ENCODE measurements at places on chromosomes 1 and 21.
A peak's percentile ranks its signal among the peaks of the same experiment; 100 is the strongest.

GRCh38 chr1:243510928-243511327 is 255.1 kb downstream of the SDCCAG8 start:
- DNase-seq = no peak

GRCh38 chr1:151972542-151973248 is 21.0 kb downstream of the S100A10 start:
- DNase-seq = peak; percentile 84

DNA sequence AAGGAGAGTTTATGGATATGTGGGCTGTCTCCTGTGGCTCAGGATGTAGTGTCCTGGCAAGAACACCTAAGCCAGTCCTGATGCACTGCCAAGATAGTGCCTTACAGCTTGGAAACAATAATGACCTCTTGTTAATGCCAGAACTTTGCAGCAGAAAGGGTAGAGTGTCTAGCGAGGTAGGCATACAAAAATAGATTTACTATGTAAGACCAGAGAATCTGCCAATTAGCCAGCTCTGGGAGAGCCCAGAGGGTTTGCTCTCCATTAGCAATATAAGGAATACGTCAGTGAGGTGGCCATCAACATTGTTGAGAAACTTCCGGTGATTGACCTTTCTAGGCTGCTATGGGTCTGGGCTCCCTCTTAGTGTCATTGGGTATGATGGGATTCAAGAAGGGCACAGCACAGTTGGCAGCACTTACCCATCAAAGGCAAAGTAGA is 178.5 kb upstream of the GALNT2 start:
- no peak for DNase-seq

GRCh38 chr1:56064705-56065104 is 514.7 kb downstream of the PLPP3 start:
- DNase-seq = peak; percentile 75

- no peak for DNase-seq
Observed at GRCh38 chr21:45013260-45013841, 61.0 kb upstream of the ADARB1 start.

Measured in foreskin fibroblast (primary cell).